ENCODE measurements at places on chromosomes 2 and 18.

- DNase-seq, result no peak
- H3K4me3 ChIP-seq, result no peak overlapping the region
- H3K4me1 ChIP-seq, result peaks cover 21% of the 10 kb centered on the region
- peaks cover 18% of the 10 kb centered on the region for H3K36me3 ChIP-seq
Observed at GRCh38 chr2:64635976-64636911, 17.5 kb downstream of the SERTAD2 start.

DNA sequence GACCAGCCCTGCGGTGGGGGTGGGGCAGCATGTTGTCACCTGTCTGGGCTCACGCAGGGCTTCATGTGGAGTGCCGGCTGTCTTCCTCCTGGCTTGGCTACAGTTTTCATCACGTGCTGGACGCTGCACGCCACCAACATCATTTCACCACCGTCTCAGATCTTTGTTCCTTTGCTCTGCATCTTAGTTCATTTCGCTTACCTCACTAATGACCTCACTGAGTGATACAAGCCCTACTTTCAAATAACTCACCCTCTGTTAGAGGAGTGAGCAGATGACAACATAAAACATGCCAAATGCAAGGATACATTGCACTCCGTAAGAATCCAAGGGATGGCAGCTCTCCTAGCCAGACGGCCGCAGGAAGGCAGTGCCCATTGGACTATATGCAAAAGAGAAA lies 527.5 kb downstream of the GALR1 start:
- H3K4me3 ChIP-seq, result no peak overlapping the region
- H3K27ac ChIP-seq, result no peak overlapping the region
- H3K36me3 ChIP-seq, result no peaks in the 10 kb centered on the region
- no peaks in the 10 kb centered on the region for H3K4me1 ChIP-seq

DNA sequence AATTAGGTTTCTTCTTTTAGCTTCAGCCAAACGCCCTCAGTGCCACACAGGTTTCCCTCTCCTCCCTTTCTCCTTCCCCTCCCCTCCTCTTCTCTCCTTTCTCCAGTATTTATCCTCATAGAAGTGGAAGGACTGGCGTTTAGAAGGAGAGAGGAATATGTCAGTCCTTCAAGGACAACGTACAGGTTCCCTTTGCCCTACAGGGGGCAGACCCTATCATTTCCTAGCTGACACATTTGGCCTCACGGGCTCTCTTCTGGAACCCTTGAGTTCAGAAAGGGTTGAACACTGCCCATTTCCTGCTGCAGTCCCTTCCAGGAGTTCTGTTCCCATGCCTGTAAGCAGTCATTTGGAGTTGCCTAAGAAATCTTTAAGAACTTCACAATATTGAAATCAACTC lies 46.1 kb downstream of the CDCA7 start:
- H3K36me3 ChIP-seq, result no peaks in the 10 kb centered on the region
- peaks cover 11% of the 10 kb centered on the region for H3K4me1 ChIP-seq
- H3K4me3 ChIP-seq, result no peak overlapping the region
- DNase-seq, result no peak
- H3K27me3 ChIP-seq, result peaks cover 24% of the 10 kb centered on the region
- no peak overlapping the region for H3K27ac ChIP-seq

- H3K27ac ChIP-seq, result no peak overlapping the region
- H3K36me3 ChIP-seq, result no peaks in the 10 kb centered on the region
- H3K4me3 ChIP-seq, result no peak overlapping the region
- H3K4me1 ChIP-seq, result no peaks in the 10 kb centered on the region
- H3K27me3 ChIP-seq, result no peaks in the 10 kb centered on the region
Observed at GRCh38 chr18:68735483-68736343, 20.8 kb upstream of the TMX3 start.

- H3K27me3 ChIP-seq, result peaks cover 4% of the 10 kb centered on the region
- no peaks in the 10 kb centered on the region for H3K36me3 ChIP-seq
- no peak overlapping the region for H3K27ac ChIP-seq
Observed at GRCh38 chr2:625415-626333, 51.5 kb downstream of the TMEM18 start.

All from PC-9 (cell line).